Left lung (tissue), 14 donors: ENCODE measurements at places on chromosomes 6 and 20. TPM values are rescaled to one million over a fixed set of nuclear protein-coding genes. Genes with fewer than 3 reads are reported as not detected.
A peak's percentile ranks its signal among the peaks of the same experiment; 100 is the strongest.

- no peak for DNase-seq
These were observed 567.6 kb upstream of the MMS22L start for GRCh38 chr6:97850458-97851212.

DNA sequence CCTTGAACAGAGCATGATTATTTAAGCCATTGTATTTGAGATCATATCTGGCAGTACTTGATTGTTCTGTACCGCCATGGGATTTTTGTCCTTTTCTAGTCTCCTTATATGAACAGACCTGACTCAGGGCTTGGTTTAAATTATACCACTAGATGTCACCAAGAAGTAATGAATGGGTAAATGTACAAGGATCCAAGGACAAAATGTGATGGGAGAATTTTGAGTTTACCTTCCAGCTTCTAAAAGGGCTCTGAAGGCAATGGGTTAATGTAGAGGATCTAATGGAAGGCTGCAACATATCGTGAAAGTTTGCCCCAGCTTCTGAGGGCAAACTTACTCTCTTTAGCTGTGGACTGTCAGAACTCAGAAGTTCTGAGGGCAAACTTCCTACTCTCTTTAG lies 12.0 kb downstream of the RNF8 start:
- DNase-seq = no peak

- no peak for DNase-seq
These were observed 13.0 kb downstream of the RIPOR3 start for GRCh38 chr20:50678169-50678898.

GRCh38 chr20:50306478-50307423 lies 116.1 kb downstream of the CEBPB start:
- no peak for DNase-seq

- DNase-seq = no peak
These were observed 18.2 kb downstream of the PPARD start for GRCh38 chr6:35360349-35361138.

Gene SMAP1
- total RNA-seq = 27.2 TPM

- DNase-seq = no peak
These were observed 16.1 kb downstream of the TAF4 start for GRCh38 chr20:62049342-62050165.

Gene HEBP2
- 47.6 TPM for total RNA-seq

- no peak for DNase-seq
These were observed 24.2 kb downstream of the RNASET2 start for GRCh38 chr6:166932116-166932515.

DNA sequence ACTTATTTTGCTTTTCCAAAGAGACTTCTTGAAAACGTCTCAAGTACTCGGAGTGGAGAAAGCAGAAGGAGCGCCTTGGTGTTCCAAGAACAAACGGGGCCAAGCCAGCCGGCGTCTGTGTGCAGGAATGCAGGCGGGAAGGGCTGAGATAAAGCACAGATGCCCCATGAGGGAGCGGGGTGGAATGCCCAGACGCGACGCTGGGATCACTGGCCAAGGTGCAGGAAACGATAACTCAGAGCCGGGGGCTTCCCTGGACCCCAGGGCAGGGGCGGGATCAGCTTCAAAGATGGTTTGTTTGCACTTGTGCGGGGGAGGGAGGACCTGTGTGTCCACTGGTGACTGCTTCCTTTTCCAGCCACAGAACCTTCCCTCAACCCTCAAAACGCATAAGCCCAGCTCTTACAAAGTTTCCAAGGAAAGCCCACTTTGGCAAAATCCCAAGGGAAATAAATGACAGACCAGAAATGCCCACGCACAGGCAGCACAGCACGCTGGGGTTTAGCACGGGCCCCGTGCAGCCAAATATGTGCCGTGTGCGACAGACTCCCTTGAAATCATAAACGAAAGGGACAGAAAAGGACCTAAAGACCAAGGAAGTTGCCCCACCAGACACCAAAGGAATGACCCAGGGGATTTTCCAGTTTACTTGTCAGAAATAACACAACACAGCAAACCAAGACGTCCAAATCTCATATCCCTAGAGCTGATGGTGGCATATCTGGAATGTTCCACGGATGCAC lies 113.9 kb downstream of the NFATC2 start:
- peak; percentile 31 for DNase-seq

Gene GMNN
- 25.0 TPM for total RNA-seq

DNA sequence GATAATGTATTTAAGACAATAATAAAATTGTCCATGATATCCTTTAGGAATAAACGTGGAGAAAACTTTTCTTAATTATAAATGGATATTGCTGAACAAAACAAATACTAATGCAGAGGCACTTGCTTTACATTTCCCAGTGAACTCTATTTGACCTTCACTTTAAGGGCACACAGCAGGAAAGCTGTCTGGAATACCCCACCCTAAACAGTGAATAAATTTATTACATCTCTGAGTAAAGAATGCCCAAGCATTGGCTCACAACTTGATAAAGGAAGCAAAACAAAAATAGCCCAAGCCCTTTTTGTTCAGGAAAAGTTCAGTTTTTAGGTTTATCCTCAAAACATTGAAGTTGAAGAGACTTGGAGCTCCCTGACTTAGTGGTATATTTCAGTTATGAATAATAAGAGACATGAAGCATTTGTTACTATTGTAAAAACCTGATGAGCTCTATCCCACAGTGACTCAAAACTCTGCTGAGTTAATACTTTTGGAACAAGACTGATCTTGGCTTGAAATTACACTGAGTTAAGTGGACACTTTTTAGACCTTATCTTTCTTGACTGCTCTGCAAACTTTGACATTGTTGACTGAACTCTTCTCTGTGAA lies 353.9 kb downstream of the BCKDHB start:
- DNase-seq = no peak

- no peak for DNase-seq
These were observed 38.3 kb upstream of the FAM184A start for GRCh38 chr6:119116712-119117281.

Gene AMD1
- 45.4 TPM for total RNA-seq

Gene NMBR
- total RNA-seq = not detected

Gene STMND1
- total RNA-seq = 2.5 TPM

DNA sequence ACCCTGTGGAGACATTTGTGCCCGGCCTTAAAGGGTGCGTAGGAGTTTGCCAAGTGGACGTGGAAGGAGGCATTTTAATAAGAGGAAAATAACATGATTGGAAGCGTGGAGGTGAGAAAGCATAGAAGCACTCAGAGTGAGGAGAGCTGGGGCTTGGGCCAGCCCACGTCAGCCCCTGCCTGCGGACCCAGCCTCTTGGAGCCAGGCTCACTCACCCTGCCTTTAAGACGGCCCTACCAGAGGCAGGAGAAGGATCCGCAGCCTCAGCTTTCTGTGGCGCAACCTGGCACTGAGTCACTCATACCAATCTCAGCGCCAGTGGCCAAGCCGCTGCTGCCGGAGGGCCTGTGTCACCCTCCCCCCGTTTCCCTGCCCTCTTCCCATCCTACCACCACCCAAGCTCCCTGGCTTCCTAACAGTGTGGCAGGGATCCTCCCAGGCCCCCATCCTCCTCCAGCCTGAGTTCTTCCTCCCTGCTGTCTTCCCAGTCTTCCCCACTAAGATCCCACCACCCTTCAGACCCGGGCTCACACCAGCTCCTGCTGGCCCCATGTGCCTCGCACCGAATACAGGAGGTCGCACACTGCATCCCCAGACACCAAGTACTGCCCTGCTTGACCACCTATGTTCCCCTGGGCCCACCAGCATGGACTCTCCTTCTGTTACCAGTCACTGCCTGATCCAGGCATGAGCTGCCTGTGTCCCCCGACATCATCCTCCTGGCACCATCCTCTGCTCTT lies 285.2 kb downstream of the UST start:
- DNase-seq = no peak

DNA sequence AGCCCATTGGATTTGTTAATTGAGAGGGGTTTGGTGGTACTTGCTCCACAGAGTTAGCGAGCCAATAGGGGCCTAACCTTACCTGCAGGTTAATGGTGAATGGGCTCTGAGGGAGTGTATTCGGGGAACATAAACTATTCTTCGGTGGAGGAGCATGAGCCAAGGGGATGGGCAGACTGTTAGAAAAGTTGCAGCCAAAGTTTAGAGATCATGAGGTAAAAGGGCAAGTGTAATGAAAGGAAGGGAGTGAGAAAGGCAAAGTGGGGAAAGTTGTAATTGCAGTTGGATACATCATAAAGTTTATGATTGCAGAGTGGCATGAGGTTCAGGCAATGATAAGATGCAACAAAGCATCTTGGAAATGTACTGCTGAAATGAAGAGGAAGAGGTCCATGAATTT lies 142.1 kb upstream of the TBX18 start:
- DNase-seq = no peak

GRCh38 chr20:63749597-63750508 lies 10.3 kb downstream of the SLC2A4RG start:
- DNase-seq = no peak

Gene DEFB121
- total RNA-seq = not detected

DNA sequence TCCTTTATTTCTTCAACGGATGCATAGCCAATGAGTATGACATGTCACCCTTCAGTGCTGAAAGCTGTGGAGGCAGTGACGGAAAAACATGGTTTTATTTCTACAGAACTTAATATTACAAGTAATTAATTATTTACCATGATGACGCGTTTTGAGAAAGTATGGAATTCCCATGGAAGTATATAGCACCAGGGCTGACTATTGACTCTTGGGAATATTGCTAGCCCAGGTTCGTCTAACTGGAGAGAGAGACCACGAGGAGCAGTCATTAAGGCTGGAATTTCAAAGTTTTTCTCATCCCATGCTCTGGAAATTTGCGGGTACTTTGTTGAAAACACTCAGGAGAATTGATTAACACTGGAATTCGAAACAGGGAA lies 155.2 kb upstream of the PRSS16 start:
- DNase-seq = no peak

- DNase-seq = no peak
These were observed 71.4 kb downstream of the VTA1 start for GRCh38 chr6:142218446-142218845.
